H7 (cell line): ENCODE measurements at places on chromosomes 1 and 21. TPM values are rescaled to one million over a fixed set of nuclear protein-coding genes. Genes with fewer than 3 reads are reported as not detected.

Gene AHDC1
- total RNA-seq: 8.8 and 11.2 TPM in 2 replicates

Gene IL19
- not detected in 2 replicates for total RNA-seq

Gene PACC1
- total RNA-seq: 41.3 and 49.7 TPM in 2 replicates

Gene KCNK2
- 0.31 and 1.3 TPM in 2 replicates for total RNA-seq

Gene CRYAA
- not detected in 2 replicates for total RNA-seq

Gene ACBD6
- total RNA-seq: 69.2 and 73.2 TPM in 2 replicates

Gene AMY1A
- not detected in 2 replicates for total RNA-seq

Gene CSF3R
- 0.04 and 0.97 TPM in 2 replicates for total RNA-seq

Gene TMEM269
- total RNA-seq: 1.00 and 1.1 TPM in 2 replicates

Gene CA6
- not detected in 2 replicates for total RNA-seq

Gene SLC2A5
- 0.03 TPM in 1 of 2 replicates, not detected in the other for total RNA-seq

Gene POU3F1
- total RNA-seq: 2.9 and 4.8 TPM in 2 replicates

Gene DUSP23
- total RNA-seq: 74.9 and 81.6 TPM in 2 replicates

Gene LBR
- 82.6 and 97.1 TPM in 2 replicates for total RNA-seq

- DNase-seq: no peak
Observed at GRCh38 chr1:23756676-23757075, 13.4 kb downstream of the ELOA start.

DNA sequence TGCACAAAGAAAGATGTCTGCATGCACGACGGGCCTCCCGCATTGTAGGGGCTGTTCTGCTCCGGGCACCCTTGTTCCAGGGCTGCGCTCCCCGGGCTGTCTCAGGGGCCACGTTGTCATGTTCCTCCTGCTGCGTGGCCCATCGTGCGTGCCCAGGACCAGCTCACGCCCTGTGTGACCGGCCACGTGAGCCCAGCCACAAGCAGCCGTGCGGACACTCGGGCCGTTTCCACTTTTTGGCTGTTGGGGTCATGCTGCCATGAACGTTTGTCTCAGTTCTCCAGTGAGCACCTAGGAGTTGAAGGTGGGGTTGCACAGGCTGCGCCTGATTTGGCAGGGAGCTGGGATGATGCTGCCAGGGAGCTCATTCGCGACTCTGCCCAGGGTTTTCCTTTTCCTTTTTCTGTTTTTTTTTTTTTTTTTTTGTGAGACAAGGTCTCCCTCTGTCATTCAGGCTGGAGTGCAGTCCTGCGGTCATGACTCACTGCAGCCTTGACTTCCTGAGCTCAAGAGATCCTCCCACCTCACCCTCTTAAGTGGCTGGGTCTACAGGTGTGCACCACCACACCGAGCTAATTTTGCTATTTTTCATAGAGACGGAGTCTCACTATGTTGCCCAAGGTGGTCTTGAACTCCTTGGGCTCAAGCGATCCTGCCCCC is 17.4 kb downstream of the PDXK start:
- DNase-seq: no peak

- DNase-seq: peak; percentile 22
Observed at GRCh38 chr1:87024936-87025540, 110.6 kb downstream of the HS2ST1 start.

- no peak for DNase-seq
Observed at GRCh38 chr1:236209713-236210112, 67.4 kb downstream of the GPR137B start.

GRCh38 chr21:17799414-17800164 is 19.6 kb downstream of the C21orf91 start:
- DNase-seq: no peak

DNA sequence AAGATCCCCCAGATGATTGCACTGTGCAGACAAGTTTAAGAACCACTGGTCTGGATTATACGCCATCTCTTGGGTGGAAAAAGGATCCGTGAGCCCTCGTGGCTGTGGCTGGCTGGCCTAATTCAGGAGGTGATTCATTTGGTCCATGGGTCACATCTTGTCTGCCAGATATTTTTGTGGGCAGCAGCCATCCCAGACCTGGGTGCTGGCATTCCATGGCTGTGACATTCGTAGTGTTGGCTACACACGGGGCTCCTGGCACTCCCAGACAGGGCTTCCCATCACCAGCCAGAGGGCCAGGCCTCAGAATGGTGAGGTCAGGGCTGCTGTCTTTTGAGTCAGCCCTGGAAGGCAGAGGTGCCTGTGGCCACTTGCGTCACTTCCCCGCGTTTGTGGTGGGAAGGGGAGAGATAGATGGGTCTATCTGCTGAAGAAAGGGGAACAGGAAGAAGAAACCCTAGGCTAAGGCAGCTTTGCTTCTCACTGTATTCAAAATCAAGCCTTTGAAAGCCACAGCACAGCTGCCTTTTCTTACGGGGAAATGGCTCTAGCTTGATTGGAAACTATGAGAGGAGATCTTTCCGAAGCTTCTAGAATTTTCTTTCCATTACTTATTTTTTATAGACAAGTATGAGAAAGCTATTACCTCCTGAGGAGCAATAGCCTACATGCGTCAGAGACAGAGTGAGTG is 32.4 kb downstream of the EIF2D start:
- no peak for DNase-seq

- DNase-seq: peak; percentile 67
Observed at GRCh38 chr1:44707959-44708831, 22.8 kb downstream of the RNU5D-1 start.

DNA sequence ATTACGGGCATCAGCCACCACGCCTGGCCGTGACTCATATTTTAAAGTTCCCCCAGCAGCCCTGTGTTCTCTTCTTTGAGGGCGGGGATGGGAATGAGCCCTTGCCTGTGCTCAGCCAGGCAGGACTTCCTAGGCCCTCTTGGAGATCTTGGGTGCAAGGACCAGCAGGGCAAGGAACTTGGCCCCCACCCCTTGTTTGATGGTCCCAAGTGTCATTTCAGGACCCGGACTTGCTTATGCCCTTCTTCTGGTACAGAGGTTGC is 9.3 kb downstream of the RASSF5 start:
- no peak for DNase-seq

DNA sequence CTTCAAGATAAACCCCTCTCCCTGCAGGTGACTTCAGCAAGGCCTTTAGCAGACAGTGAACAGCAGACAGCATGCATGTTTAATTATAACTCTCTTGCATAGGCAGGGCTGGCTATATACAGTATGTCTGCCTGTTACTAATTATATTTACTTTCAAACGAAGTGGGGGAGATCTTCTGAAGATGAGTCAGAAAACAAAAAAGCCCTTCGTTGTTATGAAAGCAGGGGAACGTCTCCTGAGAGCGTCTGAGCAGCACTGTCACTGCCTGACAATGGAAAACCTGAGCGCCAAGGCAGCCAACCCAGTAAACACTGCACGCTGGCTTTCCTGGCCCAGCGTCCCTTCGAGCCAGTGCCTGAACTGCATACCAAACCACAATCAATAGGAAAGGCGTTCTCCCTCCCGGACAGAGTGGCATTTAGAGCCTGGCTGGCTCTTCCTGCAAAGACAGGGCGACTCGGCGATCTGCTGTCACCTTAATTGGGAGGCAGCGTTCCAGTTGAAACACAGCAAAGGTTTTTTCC is 54.1 kb downstream of the TOMM20 start:
- no peak for DNase-seq

DNA sequence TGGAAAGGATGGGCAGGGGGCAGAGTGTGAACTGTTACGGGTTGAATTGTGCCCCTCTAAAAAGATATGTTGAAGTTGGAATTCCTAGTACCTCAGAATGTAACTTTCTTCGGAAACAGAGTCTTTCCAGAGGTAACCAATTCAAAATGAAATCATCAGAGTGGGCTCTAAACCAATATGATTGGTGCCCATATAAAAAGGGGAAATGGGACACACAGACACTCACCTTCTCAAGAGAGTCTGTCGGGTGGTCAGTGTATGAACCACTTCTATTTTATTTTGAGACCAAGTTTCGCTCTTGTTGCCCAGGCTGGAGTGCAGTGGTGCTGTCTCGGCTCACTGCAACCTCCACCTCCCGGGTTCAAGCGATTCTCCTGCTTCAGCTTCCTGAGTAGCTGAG is 7.6 kb downstream of the EDARADD start:
- no peak for DNase-seq

DNA sequence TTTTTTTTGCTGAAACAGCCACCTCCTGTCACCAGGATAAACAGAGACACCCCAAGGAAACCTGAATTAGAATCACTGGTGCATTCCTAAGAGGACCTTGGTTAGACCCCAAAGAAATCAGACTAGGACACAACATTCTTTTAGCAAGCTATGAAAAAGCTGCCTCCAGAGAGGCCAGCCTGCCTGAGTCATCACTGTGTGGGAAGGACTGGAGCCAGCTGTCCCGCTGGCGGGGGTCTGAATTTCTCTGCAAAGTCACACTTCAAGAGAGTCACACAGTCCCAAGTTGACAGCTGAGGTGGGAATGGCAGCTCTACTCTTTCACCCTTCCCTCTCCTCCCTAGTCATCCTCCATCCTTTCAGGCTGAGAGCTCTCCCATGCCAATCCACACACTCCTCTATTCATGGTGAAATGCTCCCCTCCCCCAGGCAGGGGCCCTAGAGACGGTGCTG is 405.0 kb upstream of the POU3F1 start:
- peak; percentile 55 for DNase-seq

- peak; percentile 75 for DNase-seq
Observed at GRCh38 chr1:227729144-227729880, 5.8 kb downstream of the JMJD4 start.

GRCh38 chr1:19978143-19978542 is 1.3 kb downstream of the PLA2G2A start:
- DNase-seq: no peak

GRCh38 chr1:100834777-100835660 is 59.6 kb downstream of the EXTL2 start:
- peak; percentile 25 for DNase-seq

GRCh38 chr1:211896958-211897357 is 66.4 kb upstream of the LPGAT1 start:
- DNase-seq: no peak

- no peak for DNase-seq
Observed at GRCh38 chr1:90488451-90488850, 228.7 kb downstream of the BARHL2 start.

DNA sequence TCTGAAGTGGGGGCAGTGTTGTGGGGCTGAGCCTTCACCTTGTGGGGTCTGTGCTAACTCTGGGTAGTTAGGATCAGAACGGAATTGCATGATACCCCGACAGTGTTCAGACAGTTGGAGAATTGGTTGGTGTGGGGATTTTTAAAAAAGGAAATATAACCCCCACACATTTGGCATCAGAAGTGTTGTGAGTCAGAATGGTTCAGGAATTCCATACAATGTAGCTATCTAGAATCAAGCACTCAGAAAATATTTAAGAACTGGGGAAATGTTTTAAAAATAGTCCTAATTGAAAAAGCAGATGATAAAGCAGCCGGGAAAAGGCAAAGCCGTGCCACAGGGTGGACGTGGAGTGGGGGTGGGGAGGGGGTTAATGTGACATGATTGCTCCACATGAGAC is 6.5 kb upstream of the S100A7 start:
- no peak for DNase-seq

GRCh38 chr21:43012596-43012995 is 38.2 kb downstream of the PKNOX1 start:
- DNase-seq: no peak

DNA sequence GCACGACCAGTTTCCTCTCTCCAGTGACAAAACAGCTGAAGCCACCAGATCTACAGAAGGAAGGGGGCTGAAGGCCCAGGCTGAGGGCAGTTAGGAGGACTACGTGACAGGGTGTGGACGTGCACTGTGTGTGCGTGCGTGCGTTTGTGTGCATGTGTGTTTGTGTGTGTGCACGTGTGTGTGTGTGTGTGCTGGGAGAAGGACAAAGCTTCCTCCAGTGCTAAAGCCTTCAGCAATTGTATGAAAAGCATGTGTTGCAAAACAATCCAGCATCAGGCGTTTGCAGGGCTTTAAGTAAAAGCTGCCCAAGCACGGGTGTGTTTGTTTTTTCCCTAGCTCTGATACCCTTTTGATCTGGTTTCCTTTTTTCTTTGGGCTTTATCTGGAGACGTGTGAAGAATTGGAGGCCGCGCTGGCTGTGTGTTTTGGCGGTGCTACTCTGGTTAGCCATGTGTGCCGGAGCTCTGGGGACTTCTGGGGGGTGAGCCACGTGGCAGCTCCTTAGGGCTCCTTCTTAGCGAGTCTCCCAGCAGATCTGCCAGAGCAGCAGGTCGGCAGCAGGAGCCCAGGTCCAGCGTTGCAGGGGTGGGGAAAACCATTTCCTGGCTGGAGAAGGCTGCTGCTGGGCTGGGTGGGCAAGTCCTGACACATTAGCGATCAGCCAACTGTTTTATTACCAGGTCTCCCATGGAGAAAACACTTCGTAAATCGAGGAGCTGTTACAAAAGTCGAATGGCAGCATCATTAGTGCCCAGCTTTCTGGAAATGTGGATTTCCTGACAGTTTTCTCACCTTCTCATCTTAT is 73.4 kb downstream of the UCK2 start:
- DNase-seq: no peak

DNA sequence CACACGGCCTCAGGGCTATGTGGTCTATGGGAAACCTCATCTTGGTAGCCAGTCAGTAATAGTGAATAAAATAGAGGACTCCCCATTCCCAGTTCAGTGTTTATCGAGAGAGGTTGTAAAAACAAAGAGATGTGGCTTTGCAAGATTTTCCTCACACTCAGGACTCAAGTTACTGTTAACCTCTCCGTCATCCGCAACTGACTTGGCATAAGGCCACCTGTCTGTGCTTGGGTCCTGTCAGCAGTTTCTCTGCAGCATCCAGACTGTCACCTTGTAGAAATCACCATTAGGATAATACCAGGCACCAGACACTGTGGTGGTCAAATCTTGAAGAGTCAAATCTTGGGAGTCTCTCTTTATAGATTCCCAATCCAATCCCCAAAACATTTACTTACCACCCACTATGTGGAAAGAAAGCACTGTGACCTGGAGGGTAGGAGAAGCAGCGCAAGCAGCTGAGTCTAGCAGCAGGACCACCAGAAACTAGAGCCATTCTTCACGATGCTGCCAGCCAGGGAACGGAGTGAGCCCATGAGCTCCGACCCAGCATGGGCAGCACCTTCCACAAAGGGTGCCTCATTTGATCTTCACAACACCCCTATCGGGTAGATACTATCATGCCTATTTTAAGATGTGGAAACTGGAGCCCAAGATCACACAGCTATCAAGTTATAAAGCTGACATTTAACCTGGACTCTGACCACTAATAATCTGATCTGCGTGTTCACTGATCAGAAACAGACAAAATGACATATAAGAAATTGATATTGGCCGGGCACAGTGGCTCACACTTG is 5.6 kb upstream of the GPR25 start:
- DNase-seq: no peak
